ENCODE measurements at places on chromosomes 5 and 9.

DNA sequence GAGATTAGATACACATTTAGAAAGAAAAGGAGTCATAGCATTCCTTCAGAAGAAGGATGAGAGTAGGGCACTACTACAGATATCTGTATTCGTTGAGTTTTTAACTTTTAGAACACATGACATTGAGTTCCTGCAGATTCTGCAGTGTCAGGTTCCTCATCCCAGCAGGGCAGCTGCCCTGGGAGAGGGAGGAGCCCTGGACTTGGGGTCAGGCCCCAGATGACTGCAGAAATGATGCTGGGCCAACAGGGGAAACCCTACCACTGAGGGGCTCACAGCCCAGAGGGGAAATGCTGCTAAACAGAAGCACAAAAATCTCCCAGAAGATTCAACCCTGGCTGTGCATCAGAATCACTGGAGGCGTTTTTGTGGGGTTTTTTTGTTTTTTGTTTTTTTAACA lies 68.9 kb upstream of the TAF1L start:
- no peak for DNase-seq

- DNase-seq = no peak
These were observed 21.9 kb downstream of the MAN2A1 start for GRCh38 chr5:109711673-109712072.

- peak; percentile 90 for DNase-seq
These were observed 39.4 kb downstream of the LURAP1L start for GRCh38 chr9:12813960-12814876.

DNA sequence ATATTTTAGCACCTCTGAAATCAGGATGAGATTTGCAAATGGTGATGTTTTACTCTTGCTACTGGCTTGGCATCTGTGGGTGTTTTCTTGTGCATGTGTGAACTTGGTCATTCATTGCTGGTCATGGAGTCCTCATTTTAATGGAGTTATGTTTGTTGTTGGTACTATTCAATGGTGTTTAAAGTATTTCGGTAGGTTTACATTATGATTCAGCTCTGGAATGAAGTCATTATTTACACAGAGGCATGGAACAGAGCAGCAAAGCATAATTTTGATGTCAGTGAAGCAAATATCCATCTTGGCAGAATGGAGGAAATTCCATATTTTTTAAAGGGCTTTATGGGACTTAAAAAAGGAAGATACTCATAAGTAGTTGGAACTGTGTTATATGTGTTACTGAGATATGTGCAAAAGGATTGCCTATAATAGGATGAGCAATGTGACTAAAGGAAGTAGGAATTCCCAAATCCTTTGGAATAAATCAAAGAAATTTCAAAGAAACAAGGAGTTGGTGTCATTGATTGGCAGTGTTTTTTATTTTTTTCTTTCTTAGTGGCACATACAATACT lies 147.4 kb downstream of the ACTBL2 start:
- DNase-seq = no peak

DNA sequence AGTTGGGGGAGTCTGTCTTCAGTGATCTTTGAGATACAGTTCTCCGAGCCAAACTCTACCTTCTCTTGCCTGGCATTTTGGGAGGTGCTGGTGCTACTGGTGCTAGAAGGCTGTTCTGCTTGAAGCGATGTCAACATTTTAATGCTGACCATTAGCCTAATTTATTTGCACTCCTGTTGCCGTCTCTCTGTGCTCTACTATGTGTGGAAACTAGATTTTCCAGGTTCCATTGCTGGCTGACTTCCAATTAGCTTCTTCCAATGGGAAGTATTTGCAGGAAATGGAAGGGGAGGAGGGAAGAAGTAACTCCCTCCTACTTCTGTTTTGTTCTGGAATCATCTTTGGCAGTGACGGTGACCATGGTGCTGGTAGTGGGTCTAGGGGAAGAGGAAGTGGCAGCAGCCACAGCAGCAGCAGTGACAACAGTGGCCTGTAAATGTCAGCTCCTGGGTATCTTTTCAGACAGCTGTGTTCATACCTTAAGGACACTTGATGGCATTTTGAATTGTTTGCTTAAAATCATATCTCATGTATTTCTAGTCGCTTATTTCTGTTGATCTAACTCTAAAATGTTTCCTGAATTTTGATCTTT lies 7.9 kb downstream of the TXNDC8 start:
- DNase-seq = no peak

DNA sequence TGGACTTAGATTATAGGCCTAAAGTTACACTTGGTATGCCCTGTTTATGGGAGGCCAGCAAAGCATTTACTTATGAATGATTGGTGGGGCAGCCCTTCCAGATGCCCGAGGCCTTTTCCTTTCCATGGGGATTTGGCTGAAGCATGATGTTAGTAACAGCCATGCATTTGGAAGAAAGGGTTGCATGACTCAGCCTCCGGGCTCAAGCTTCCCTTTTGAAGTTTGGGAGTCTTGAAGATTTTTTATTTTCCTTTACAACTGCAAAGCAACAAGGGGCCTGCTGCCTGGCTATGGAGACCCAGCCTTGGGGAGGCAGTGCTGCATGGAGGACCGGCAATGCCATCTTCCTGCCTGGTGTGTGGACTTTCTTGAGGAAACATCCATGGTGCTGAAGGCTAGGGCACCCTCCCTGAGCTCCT lies 244.7 kb downstream of the ICE1 start:
- DNase-seq = no peak

GRCh38 chr5:91042936-91043255 lies 340.2 kb downstream of the ARRDC3 start:
- DNase-seq = no peak

GRCh38 chr5:94181895-94182294 lies 436.5 kb downstream of the KIAA0825 start:
- no peak for DNase-seq

DNA sequence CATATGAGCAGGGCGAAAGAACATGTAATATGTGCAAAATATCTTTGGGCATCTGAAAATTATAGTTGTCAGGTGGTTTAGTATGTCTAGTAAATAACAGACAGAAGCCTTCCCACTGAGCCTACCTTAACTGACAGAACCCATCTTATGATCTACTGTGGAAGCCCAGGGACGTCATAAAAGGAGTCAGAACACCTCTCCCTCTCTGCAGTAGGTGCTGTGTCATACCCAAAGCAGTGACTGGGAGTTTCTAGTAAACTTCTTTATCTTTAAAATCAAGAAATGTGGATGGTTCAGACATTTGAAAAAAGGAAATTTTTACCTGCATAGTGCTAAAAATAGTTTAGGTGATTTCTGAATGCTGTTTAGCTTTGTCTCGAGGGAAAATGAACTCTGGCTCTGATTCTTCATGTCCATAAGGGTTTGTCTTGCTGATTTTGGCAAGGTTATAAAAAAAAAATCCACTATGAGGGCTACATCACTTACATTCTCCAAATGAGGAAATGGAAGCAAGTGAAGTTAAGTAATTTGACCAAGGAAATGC lies 104.0 kb downstream of the NUDT12 start:
- no peak for DNase-seq

GRCh38 chr9:1913631-1914330 lies 101.4 kb upstream of the SMARCA2 start:
- no peak for DNase-seq

- no peak for DNase-seq
These were observed 3.2 kb downstream of the CDKN2B start for GRCh38 chr9:22005702-22006606.

DNA sequence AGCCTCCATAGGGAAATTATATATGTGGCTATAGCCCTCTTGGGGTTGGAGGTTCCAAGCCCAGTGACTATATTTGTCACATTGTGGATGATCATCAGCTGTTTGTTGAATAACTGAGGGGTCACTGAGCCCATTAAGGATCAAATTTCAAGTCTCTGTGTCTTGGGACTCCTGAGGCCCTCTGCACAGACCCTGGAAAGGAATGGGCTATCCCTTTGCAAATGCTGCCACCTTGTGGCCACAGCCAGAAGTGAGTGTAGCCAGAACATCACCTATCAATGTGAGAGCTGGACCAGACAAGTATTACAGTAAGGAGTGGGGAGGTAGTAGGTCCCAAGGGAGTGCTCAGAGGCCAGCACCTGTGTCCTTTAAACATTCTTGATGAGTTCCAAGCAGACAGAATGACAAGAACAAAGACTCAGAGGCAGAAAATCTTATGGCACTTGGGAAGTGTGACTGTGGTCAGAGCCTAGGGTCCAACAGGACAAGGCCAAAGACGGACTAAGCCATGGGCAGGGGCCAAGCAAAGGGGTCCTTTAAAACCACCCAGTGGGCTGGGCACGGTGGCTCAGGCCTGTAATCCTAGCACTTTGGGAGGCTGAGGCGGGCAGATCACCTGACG lies 8.2 kb downstream of the RPP25L start:
- DNase-seq = peak; percentile 33

- DNase-seq = no peak
These were observed 184.9 kb downstream of the PCSK1 start for GRCh38 chr5:96248131-96248530.

DNA sequence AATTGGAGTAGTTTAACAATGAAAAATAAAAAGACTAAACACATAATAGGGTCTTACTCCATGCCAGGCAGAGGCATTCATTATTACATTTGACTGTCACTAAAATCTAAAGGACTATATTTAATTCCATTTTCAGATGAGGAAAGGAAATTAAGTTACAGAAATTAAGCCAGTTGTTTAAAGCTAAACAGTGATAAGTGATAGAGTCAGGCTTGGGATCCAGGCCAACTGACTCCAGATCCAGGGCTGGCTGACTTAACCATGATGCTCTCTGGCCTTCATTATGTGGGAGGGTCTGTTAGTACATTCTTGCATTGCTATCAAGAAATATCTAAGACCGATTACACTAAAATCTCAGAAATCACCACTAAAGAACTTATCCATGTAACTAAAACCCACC lies 107.2 kb downstream of the ARHGEF28 start:
- DNase-seq = no peak
